ENCODE measurements at places on chromosomes 6 and 20.

DNA sequence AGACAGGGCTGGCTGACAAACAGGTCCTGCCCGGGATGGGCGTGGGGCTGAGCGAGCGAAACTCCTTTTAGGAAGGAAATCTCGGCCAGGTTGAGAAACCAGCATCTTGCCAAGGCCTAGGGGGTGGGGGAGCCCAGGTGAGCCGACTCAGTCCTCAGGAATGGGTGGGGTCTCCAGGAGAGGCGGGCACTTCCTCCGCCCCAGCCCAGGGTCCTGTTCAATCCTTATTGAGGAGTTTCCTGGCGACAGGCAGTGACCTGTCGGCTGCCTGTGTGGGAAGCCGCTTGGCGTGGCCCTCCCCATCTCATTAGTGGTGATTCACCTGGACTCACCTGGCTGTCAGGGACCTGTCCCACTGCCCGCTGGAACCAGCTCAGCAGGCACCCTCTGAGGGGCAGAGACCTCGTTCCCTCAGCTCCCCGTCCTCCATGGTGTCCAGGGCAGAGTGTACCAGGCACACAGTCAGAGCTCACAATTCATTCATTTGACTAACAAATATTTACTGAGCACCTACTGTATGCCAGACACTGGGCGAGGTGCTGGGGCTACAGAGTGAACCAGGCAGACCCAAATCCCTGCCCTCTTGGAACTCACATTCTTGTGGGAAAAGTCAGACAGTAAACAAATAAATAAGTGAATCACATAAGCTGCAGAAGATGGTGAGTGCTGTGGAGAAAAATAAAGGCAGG is 51.1 kb downstream of the FGD2 start:
- DNase-seq, result no peak

- no peak for DNase-seq
Observed at GRCh38 chr6:46923476-46923875, 1.7 kb upstream of the ADGRF5 start.

- DNase-seq, result no peak
Observed at GRCh38 chr20:52899041-52899608, 73.0 kb upstream of the TSHZ2 start.

DNA sequence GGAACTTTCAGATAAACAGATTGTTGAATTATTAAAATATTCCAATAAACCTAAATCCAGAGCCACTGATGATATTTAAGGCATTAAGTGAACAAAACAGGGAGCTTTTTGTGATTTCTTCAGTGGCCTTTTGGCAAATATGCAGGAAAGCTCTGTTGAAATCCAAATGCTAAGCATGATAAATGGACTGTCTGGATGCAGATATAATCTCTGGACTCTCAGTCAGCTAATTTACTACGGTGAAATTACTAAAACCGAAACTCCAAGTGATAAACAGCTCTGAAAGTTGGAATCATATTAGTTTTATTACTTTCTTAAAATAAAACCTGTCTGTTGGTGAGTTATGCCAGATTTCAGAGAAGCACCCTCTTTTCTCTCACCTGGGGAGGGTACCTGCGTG is 120.3 kb downstream of the IMPG1 start:
- DNase-seq, result no peak

- no peak for DNase-seq
Observed at GRCh38 chr20:46731770-46732169, 22.3 kb downstream of the SLC2A10 start.

DNA sequence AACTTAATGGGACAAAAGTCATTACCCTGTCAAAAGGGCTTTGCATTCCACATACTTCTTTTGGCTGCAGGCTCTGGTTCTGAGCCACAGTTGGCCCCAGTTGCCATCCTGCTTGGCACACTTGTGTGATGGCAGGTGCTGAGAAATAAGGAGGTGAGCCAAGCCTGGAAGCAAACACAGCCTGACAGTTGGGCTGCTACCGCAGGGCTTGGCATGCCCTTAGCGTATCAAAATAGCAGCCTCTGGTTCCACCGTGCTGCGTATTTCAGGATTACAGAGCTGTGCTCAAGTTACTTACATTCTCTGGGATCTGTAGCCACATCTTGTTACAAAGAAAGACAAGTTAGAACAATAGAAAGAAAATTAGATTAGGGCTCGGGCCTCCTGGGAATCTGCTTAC is 11.1 kb downstream of the MTHFD1L start:
- no peak for DNase-seq

GRCh38 chr6:30841644-30842504 is 42.4 kb upstream of the DDR1 start:
- DNase-seq, result no peak

DNA sequence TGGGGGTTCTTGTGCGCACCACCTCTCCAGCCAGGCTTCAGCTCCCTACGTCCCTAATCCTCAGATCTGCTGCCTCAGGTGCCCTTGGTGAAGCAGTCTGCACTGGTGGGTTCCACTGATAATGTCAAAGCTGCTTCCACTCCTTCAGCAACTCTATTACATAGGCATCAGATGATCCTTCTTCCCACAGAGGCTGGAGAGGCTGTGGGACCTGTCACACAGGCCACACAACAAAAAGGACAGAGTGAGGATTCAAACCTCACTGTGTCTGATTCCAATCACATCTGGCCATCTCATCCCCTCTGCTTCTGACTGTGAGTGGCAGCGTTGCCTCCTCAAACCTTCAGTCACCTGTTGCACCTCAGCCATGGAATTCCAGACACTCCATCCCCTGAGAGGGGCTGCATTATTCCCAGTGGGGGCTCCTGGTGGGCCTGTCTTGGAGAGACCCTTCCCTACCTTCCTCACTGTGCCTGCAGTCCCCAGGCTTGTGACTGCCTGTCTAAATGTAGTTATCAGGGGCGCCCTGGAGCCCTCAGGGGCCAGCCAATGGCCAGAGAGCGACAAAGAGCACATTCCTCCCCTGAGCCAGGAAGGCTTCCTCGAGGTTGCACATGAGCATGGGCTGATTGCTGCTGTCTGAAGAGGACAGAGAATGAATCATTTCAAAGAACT is 211.4 kb upstream of the ECI2 start:
- DNase-seq, result peak; percentile 43

DNA sequence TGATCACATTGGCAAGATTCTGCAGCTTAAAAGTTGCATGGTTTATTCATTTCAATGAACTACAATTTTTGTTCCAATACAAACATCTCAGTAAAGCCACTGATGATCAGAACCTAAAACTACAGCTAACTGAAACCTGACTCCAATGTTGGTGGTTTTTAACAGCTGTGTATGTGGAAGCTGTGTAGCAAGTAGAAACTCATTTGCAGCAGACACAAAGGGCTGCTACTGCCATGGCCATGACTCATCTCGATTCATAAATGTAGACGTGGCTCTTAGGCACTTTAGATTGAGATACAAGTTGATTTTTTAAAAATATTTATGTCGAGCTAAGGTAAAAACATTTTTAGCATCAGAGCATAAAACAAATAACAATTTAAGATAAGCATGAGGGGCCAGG is 19.5 kb upstream of the MAP3K4 start:
- no peak for DNase-seq

DNA sequence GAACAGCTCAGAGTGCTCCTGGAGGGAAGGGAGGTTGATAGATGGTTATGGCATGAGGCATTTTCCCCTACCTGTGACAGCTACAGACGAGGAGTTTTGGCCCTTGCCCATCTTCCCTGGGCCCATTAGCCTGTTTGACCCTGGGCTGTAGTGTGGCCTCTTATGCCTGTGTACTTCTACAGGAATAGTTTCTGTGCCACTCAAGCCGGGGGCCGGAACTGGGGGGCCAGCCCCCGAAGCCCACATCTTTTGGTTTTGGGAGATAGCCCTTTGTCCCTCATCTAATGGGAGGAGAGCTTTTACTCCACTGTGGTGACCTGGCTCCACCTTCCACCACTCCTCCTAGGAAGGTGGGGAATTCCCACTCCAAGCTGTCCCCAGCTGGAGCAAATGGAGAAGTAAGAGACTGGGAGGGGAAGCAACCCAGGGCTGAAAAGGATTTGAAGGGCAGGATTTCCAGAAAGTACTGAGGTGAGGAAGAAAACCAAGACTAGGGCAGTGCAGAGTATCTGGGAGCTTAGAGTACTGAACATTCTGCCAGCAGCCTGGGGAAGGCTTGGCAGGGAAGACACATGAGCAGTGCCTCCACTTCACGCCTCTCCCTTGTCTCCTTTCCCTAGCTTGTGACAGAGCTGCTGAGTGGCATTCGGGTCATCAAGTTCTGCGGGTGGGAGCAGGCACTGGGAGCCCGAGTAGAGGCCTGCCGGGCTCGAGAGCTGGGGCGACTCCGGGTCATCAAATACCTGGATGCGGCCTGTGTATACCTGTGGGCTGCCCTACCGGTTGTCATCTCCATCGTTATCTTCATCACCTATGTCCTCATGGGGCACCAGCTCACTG is 6.9 kb downstream of the ABCC10 start:
- peak; percentile 46 for DNase-seq

DNA sequence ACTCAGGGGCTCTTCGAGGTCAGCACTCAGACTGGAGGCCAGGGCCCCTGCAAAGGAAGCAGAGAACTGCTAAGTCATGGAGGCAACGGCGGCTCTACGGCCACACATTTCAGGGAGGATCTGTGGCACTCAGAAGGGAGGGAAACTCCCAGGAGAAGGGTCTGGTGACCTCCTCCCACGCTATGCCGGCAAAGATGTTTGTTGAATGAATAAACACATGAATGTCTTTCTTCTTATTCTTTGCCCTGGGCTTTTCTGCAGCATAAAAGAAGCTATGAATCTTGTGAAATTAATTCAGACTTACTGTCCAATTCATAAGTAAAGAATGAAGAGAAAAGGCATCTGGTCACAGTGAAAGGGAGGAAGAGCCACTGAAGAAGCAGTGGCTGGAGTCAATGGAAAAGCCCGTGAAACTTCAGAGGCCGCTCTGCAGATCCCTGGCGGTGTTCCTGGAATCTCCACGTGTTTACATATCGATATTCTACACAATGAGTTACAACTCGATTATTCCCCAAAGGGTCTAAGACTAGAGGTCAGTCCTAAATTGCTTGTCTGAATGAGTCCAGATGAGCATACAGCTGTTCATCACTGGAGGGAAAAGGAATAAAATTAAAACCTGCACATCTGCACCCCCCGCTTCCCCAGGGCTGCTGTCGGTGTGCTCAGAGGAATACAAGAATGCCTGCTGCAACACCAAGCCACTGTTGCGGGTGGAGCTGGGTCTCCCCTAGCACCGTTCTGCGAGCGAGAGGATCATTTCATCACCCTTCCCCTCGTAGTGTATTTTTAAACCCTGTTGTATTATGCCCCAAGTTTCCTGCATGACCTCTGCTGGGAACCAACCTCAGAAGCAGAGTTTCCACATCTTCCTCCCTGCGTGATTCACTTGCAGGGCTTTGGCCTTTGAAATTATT is 25.6 kb downstream of the INSM1 start:
- DNase-seq, result peak; percentile 77

DNA sequence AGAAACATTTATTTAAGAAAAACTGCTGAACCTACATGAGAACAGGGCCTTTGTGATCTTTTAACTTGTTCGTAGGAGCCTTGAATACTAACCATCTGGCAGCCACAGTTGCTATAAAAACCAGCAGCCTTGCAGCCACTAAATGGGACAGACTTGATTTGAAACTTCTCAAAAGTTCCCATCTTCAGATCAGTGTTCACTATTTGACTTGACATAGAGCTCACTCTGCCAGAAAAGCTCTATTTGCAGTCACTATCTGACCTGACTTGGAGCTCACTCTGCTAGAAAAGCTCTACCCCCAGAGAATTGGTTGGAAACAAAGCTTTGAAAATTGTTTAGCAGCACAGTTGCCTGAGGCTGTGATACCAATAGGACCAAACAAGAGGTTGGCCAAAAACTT is 119.3 kb upstream of the F13A1 start:
- DNase-seq, result no peak

- no peak for DNase-seq
Observed at GRCh38 chr6:165722022-165722421, 59.0 kb upstream of the PDE10A start.

DNA sequence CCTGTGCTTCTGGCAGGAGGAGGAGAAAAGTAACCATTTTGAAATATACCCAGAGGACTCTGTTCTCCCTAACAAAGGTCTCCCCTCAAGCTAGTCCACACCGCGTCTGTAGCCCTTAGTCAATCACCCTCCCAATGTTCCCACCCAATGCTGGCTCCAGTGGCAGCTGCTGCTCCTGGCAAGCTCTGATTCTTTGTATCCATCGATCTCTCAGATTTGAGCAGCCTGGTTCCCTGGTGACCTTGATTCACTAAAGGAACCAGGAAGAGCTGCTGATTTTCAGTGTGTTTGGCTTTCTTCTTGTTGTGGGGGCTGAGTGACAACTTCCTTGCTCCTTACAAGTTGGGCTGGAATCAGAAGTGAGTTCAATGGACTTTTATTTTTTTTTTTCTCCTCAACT is 68.5 kb downstream of the FOXC1 start:
- no peak for DNase-seq

DNA sequence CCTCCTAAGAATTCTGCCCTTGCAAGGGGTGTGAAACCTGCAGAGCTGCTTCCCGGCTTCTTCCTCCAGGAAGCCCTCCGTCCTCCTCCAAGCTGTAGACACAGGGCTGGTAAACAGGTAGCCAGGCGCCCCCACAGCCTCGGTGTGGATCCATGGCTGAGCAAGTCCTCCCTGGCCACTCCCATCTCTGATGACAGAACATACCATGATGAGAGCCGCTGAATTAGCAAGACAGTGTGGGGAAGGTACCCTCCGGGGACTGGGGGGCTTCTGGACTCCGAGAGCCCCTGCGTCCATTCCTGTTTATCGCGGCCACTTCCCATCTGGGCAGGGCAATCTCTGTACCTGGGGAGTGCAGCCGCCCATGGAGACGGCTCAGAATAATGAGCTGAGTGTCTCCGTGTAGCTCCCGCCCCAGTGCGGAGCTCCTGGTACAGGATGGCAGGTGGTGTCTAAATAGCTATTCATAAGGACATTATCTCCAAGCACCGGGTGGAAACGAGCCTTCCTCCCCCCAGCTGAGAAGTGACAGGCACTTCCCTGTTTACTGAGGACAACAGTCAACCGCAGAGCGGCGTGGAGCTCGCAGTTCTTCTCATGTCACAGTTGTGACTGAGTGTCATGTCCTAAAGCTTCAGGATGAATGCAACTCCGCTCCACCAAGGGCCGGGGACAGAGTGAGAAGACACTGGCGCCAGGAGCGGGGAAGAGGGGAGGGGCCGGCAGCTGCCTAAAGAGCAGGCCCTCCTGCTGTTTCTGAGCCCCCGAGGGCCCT is 22.7 kb upstream of the NTSR1 start:
- DNase-seq, result peak; percentile 88

GRCh38 chr20:39421571-39422105 is 459.5 kb downstream of the DHX35 start:
- DNase-seq, result no peak

GRCh38 chr6:106670236-106670635 is 40.9 kb downstream of the QRSL1 start:
- no peak for DNase-seq

GRCh38 chr6:122825163-122825562 is 36.1 kb downstream of the SMPDL3A start:
- DNase-seq, result no peak

Data from inflammatory macrophage treated with lipopolysaccharide for 4 hours (primary cell).